ENCODE measurements at places on chromosomes 2 and 18. TPM values are rescaled to one million over a fixed set of nuclear protein-coding genes. Genes with fewer than 3 reads are reported as not detected.

DNA sequence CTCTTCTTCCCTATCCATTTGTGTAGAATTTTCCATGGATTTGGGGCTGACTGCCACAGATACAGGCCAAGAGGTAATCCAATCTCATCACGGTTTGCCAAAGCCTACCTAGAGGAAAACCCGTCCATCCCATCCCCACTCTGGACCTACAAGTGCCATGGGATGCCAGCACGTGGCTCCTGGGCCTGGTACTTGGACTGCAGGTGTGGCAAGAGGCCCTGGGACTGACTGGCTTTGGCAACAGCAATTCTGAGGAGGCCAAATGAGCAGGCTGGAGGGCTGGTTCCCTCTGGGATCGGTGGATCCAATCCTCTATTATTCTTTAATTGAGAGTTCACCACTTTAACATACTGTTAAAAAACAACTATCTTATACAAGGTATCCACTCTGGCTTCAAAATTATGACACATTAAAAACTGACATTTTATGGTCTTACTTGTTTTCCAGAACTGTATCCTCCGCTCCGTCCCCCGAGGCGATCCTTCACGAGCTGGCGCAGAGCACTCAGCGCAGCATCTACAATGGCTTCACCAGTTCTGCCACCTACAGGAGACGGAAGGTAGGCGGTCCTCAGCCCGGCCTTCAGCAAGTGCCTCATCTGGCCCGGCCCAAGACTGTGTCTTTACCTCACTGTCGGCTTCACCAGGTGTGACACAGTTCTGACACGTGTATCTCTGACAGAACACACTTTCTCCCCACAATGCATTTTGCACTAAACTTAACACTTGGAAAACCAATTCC, 19.8 kb downstream of the PDIA6 start:
- DNase-seq, result no peak

DNA sequence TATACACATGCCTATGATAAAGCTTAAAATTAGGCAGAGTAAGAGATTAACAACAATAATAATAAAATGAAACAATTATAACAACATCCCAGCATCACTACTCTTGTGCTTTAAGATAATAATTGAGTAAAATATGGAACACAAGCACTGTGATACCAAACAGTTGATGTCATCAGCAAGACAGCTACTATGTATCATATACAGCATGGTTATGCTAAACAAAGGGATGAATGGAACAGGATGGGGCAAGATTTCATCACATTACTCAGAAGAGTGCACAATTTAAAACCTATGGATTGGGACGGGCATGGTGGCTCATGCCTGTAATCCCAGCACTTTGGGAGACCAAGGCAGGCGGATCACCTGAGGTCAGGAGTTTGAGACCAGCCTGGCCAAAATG, 1221.0 kb downstream of the SUCLG1 start:
- DNase-seq, result no peak

- DNase-seq, result no peak
Observed at GRCh38 chr2:225041207-225041850, 939 bp downstream of the DOCK10 start.

- DNase-seq, result no peak
Observed at GRCh38 chr2:203662951-203663350, 43.5 kb upstream of the CD28 start.

DNA sequence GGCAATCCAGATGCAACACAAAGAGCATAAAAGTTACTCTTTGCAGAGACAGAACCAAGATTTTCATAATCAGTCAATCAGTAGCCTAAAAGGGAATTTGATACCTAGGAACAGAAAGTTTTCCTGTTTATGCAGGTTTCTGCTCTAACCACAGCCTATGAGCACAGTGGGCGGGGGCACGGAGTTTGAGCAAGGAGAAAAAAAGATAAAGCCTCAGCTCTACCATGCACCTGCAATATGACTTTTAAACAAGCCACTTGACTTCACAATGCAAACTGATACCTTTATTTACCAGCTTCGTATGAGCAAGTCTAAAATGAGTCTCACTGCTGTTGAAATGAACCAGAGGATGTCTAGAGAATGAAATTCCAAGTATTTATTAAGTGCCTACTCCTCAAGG, 5.6 kb upstream of the LRATD1 start:
- no peak for DNase-seq

GRCh38 chr18:61402726-61403125, 69.5 kb downstream of the CDH20 start:
- no peak for DNase-seq

Gene EFEMP1
- polyA plus RNA-seq, result 25.2 TPM

Gene ZNF385B
- polyA plus RNA-seq, result not detected

All from sigmoid colon (tissue), 7 donors.